ENCODE measurements at places on chromosomes 3 and 15.
A peak's percentile ranks its signal among the peaks of the same experiment; 100 is the strongest.

DNA sequence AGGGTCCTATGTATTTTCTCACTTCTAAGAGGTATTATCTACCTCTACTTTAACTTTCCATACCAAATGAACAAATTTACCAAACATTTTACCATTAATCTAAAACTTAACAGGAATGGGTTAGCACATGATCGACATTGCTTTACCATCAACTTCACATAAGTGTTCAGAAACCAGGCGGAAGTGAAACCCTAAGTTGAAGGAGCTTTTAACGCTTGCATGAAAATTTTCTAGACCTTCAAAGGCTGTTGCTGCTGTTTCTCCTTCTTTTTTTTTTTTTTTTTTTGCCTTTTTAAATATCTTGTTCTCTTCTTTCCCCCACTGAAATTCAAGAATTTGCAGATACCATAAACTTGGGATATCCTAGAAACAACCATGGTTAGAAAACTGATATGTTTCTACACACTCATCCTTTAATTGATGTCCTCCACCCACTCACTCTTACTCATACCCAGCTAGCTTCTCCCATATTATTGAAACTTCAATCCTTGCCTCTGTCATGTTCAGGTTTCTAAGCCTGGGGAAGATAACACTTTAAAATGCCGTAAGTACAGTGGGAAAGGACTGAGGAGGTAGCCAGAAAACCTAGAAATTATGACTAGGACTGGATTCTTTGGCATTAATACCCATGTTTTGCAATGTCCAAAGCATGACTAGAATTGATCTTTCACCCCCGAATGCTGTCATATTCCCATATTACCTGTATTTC lies 24.7 kb downstream of the MYO5A start:
- DNase-seq, result no peak

DNA sequence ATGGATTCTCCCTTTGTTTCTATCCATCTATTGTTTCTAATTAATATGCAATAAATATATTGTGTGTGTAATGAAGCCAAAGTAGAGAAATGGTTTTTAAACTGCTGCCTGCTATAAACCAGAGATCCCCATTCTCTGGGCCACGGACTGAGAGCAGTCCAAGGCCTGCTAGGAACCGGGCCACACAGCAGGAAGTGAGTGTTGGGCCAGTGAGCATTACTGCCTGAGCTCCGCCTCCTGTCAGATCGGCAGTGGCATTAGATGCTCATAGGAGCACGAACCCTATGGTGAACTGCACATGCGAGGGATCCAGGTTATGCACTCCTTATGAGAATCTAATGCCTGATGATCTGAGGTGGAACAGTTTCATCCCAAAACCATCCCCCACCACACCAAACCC lies 85.2 kb upstream of the POMGNT2 start:
- no peak for DNase-seq

GRCh38 chr3:41688595-41689380 lies 273.1 kb downstream of the ULK4 start:
- DNase-seq, result peak; percentile 54

- no peak for DNase-seq
Observed at GRCh38 chr15:83747050-83747717, 93.3 kb downstream of the ADAMTSL3 start.

DNA sequence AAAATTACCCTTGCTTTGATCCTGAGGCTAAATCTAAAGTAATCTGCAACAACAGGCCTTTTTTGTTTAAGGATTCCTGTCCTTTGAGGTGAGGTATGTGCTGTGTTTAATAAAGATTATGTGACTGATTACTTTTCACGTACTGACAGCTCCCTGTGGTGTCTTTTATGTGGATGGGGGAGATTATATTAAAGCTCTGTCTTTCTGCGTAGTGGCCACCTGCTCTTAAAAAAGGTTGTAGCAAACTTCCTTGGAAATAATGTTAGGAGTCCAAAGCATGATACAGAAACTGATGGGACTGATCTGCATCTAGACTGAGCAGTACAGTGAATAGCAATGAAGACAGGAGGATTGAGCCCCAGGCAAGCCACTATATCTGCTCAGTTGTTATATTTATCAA lies 453.0 kb upstream of the GOLIM4 start:
- DNase-seq, result no peak

DNA sequence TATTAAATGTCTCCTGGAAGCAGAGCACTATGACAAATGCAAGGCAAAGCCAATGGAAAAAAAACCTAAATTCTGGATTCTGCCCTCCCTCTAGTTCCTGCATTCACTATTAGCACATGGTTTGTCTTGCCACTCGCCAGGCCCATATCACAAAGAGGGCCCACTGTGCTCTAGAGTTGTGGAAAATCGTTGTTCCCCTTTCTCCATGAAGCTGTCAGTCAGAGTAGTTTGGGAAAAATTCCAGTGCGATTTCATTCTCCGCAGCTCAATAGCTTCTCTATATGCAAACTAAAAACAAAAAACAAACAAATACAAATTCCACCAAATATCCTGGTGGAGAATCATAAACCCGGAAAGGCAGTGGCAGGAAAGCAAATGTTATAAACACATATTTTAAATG lies 77.3 kb downstream of the RORA start:
- DNase-seq, result no peak

DNA sequence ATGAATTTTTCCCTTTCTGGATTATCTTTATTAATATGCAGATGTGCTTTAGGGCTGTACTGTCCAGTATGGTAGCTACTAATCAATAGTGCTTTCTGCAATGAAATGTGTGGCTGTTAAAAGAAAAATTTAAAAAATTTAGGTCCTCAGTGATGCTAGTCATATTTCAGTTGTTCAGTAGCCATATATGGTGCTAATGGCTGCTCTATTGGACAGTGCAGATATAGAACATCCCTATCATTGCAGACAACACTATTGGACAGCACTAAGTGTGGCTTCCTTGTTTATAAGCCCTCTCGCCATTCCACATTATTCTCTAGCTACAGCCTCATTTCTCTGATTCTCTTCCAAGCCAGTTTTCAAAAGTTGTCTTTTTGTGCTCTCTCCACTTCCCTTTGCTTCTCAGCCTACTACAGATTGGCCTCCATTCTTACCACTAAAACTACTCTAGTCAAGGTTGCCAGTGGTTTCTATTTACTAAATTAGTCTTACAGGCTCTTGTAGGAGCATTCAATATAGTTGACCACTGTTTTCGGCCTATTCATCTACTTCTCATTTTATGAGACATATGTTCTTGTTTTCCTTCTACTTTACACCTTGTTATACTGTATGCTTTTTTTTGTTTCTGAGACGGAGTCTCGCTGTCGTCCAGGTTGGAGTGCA lies 9.5 kb downstream of the MAPK6 start:
- DNase-seq, result no peak

DNA sequence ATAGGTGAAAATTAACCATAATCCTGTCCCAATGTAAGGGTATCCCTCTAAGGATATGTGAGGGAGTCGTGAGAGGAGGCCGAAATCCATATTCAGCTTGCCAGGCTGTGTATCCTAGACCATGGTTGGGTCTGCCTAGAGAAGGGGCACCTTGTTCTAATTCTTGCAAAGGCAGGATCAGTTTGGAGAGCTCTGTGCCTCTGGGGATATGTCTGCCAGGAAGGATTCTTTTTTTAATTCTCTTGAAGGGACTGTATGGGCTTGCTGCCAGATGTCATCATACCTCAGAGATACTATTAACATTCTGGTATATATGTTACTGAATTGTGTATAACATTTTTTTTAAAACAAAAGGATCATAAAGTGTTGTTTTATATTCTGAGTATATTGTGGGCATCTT lies 2.4 kb downstream of the ATP1B3 start:
- DNase-seq, result no peak

DNA sequence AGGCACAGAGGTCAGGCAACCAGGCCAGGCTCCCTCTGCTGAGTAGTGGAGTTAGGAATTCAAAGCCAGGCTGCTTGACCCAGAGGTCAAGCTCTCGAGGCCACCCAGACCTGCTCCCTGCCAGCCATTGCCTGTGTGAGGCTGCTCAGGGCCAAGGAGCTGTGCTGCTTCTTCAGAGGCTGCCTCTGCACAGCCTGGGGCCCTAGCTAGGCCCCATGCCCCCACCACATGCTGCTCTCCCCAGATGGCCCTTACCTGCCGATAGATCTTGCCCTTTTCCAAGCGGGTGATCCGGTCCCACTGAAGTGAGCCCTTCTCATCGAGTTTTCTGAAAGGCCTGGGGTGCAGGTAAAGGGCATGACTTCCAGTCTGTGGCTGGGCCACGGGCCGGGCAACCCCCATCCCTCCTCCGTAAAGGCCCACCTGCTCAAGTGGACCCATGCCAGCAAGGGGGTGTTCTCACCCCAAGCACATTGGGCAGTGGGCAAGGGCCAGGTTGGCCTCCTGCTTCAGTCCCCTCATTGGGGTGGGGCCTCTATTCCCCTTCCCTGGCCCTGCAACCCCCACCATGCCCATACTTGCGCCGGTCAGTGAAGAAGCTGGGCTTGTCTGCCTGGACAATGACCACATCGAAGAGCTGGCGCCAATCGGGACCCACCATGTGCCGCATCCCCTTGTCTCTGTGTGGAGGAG lies 6.5 kb downstream of the NT5DC2 start:
- DNase-seq, result no peak

- DNase-seq, result no peak
Observed at GRCh38 chr15:34760909-34761308, 6.1 kb upstream of the GJD2 start.

- no peak for DNase-seq
Observed at GRCh38 chr3:66642019-66642418, 141.2 kb upstream of the LRIG1 start.

DNA sequence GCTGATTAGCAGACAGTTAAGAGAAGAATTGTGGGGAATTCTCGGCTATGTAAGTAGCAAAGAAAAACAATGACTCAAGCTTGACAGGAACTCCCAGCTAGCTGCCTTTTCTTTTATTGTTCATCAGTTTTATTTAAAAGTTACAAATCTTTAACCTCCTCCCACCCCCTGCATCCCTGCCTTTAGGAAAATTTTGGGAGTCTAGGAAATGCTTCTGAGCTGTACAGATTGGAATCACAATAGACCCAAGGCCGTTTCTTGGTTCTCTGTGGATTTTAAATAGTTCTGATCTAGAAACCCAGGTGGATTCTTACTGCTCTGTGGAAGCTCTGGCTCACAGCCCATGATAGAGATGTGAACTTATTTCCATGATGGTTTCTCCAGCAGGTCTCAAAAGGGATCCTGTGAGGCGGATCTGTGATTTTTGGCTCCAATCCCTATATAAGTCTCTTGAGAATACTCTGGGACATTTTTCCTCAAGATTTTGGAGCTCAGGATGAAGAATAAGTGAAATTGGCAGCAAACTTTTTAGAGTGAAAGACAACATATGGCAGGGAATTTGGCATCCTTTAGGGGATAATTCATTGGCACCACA lies 312.3 kb downstream of the EPHA3 start:
- no peak for DNase-seq

- no peak for DNase-seq
Observed at GRCh38 chr15:100714749-100715342, 112.5 kb downstream of the ASB7 start.

GRCh38 chr15:57529748-57530147 lies 62.0 kb upstream of the MYZAP start:
- no peak for DNase-seq

DNA sequence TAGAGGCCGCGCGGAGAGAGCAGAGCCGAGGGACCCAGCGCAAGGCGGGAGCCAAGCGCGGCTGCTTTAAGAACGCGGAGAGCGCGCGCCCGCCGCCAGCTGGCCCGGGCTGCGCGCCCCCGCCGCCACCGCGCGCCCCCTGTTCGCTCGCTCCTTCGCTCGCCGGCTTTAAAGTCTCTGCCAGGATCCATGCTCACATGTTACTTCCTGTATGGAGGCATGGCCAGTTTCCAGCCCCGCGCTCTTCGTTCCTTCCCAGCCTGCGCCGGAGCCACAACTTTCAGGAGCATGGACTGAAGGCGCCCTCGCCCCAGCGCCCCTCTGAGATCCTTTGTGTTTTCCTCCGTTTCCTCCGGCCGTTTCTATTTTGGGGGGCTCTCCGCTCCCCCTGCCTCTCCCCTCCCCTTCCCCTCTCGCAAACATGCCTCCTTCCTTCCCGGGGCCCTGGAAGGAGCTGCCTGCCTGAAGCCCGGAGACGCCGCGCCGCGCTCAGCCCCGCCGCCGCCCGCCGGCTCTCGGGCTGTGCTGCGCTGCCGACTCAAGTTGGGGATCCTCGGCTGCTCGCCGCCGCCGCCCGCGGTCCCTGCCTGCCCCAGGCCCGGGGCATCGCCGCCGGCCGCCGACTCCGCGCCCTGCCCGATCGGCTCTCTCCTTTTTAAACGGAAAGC lies at the start of gene PTPRG:
PTPRG (plus strand) TSS at position 198 of the 668 bp plus-strand sequence. CDS start 717 bp downstream, outside the sequence.
- peak; percentile 89 for DNase-seq

DNA sequence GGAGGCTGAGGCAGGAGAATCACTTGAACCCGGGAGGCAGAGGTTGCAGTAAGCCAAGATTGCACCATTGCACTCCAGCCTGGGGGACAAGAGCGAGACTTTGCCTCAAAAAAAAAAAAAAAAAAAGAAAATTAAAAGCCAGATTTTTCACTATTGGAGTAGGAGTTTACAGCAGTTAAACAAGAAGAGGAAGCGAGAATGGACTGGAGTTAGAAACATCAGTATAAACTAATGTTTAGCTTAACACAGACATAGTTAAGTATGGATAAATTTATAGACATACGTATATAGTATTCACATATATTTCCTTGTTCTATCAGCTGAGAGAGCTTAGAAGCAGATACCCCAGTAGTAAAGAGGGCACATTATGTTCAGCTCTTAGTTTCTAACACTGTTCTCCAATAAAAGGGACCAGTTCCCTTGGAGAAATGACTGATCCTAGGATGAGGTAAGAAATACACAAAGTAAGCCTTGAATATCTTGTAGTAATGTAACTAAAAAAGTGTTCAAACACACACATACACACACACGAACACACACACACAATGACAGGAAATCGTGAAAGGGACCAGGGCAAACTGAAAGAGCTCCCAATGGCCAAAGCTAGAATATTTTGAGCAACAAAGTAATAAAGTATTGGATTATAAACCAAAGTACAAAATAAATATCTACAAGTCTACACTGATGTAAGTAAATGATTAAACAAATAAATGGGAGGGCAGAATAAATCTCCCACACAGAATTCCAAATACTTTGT lies 25.1 kb downstream of the PIK3CB start:
- DNase-seq, result no peak

- peak; percentile 59 for DNase-seq
Observed at GRCh38 chr3:24343084-24343783, 151.4 kb downstream of the THRB start.

- no peak for DNase-seq
Observed at GRCh38 chr3:15476378-15476777, 45.1 kb downstream of the COLQ start.

DNA sequence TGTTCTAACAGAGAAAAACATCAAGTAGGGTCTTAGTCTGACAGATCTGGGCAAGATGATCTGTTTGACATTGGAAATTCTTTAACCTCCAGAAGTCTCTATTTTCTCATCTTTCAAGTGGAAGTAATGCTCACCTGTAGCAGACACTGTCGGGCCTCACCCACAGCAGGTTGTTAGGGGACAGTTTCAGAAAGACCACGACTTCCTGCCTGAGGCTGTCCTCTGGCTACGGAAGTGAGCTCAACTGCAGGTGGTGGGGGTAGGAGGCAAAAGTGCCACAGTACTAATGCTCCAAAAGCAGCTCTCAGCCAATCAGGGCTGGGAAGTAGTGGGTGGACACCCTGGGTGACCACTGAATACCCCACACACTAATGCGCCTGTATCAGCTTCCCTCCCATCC lies 111.4 kb upstream of the TOPAZ1 start:
- no peak for DNase-seq

Data from SJSA1 (cell line).